Tibial artery (tissue), 4 donors: ENCODE measurements at places on chromosomes 5 and 9.

DNA sequence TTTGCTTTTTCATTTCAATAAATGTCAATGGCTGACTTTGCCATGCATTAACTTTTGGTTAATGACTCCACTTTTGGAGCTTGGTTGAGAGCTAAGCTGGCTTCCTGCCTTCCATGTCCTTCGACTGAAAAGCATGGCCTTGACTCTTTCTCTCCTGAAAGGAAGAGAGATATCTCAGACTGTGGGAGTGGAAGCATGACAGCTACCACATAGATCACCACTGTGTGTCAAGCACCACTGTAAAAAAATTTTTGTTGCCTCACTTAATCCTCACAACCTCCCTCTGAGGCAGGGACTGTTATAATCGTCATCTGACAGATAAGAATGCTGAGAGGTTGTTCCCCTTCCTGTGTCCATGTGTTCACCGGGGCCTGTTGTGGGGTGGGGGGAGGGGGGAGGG, 184.8 kb downstream of the RORB start:
- no peak for DNase-seq

- no peak for DNase-seq
Observed at GRCh38 chr9:100549048-100549447, 28.8 kb upstream of the CAVIN4 start.

DNA sequence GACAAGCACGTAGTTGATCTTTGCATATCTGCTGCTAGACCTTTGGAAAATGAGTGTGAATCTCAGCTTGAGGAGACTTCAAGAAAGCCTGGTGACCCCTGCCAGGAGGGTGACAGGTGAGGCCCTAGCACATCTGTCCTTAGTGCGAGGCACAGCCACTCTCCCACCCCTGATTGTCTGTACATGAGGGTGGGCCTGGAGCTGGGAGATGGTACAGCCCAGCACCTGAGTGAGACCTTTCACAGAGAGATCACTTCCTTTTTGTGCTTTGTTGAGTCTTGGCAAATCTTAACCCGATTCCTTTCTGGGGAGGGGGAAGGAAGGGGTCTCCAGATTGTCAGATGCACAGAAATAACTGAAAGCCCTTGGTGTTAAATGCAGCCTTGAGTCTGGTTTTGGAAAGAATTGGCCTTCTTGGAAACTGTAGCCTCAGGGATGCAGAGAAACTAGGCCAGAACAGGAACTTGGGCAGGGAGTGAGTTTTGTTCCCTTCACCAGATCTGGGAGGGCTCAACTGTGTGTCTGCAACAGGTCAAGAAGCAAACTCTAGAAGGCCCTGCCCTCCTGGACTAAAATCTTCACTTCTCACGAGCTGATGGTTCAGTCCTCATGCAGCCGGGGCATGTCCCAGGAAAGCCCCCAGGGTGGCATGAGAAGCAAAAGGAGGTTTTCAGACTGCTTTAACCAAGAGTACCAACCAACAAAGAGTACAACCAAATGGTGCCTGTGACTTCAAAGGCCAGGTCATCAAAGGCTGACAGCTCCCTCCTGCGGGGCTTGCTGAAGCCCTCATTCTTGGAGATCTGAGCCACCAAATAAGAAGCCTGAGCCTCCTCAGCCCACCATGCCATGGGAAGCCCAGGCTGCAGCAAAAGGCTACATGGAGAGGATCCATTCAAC, 20.8 kb upstream of the SEMA4D start:
- DNase-seq, result no peak

- DNase-seq, result no peak
Observed at GRCh38 chr5:115487756-115488155, 56.8 kb downstream of the FEM1C start.

DNA sequence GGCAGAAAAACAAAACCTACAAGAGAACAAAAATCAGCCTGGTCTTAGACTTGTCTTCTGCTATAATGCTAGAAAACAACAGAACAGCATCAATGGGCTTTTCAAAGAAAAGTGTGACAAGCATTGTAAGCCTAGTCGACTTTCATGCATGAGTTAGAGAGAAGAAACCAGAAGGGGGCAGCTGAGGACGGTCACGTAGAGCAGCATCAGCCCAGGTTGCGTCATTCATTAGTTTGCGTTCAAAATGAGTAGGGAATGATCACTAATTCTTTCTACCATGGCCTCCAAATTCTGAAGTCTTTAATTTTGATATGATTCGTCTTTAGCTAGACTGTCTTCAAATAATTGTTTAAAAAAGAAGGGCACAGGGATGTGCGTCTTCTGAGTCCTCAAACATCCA, 4.7 kb upstream of the ISCA1 start:
- no peak for DNase-seq

GRCh38 chr9:86577420-86578333, 223.5 kb upstream of the TUT7 start:
- no peak for DNase-seq

DNA sequence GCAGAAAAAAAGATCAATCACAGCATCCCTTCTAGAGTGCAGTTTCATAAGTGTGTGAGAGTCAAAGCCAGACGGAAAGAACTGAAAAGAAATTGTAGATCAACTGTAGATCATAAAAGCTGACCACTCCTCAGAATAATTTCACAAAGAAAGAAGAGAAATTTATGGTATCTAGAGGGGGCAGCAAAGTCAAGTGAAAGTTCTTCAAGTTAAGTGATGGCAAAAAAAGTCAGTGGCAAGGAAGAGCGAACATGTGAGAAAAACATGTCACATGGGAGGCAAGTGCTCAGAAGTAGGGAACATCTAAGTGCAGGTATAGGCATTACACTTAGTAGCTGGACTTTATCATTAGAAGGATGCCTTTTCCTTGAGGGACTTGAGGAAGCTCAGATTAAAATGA, 245.1 kb upstream of the ISL1 start:
- no peak for DNase-seq

- DNase-seq, result no peak
Observed at GRCh38 chr5:56569076-56569475, 246.3 kb upstream of the MAP3K1 start.
